ENCODE measurements at places on chromosomes 16 and 17.
A peak's percentile ranks its signal among the peaks of the same experiment; 100 is the strongest.

GRCh38 chr16:30527635-30528178, 1.3 kb upstream of the ZNF768 start:
- no peak for DNase-seq

DNA sequence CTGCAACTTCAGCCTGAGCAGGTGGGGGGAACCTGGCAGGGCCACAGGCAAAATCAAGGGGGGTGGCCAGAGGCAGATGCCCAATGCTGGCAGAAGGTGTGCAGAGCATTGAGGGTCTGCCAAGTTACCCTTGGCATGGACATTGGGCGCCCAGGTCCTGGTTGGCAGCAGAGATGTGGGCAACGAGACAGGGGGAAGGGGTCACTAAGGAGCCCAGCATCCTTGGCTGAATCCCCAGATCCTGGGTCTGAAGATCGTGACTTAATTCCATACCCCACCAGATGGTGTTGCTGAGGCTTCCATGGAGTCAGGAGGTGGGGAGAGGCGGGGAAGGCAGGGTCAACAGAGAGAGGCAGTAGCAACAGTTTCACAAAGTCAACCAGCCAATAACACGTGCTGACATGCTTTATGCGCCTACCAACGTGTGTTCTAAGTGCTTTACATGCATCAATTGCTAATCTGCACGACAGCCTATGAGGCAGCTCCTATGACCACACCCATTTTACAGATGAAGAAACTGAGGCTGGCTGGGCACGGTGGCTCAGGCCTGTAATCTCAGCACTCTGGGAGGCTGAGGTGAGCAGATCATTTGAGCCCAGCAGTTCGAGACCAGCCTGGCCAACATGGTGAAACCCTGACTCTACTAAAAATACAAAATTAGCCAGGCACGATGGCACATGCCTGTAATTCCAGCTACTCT, 83.3 kb downstream of the GSG1L start:
- DNase-seq: no peak

DNA sequence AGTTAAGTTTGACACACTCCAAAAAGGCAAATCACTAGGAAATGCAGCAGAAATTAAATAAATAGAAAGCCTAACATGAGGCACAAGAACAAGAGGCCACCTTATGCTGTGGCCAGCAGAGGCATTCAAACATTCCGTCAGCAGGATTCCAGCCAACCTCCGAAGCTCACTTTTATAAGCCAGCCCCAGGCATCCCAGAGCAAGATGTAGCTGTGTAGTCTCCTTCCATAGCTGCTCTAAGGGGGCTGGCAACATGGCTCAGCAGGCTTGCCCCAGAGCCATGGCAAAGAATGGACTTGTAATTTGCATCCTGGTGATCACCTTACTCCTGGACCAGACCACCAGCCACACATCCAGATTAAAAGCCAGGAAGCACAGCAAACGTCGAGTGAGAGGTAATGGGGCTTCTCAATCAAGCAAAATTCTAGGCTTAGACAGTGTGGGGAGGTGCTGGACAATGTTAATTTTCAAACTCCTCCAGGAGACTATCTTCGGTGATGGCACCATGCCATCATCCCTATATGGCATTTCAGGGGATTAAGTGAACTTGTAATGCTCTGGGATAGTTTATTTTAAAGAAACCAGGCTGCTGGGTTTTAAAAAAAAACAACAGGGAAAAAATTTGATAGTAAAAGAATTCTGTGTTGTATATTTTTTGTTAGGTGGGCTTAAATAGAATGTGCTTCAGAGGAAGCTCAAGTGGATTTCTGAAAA, at the start of gene CLEC3A:
Gene CLEC3A, plus strand, starts transcription at position 202 of the 714 bp plus-strand sequence. Its CDS starts 79 bp downstream, at position 281.
- no peak for DNase-seq

DNA sequence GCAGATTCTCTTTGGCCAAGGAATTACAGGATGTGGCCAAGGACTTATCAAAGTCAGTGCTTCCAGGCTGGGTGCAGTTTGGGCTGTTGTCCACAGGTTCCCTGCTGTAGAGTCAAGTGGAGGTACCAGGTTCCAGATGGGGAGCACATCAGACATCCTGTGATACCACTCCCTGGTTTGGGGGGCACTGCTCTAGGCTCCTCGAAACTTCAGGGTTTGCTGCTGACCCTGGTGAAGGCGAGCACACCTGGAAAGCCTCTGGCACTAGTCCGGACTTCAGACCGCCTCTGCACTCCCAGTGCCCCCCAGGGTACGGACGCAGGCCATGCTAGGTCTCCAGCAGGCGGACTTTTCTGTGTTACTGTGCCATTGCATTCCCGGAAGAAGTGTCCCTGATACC, 10.7 kb downstream of the SLC47A1 start:
- no peak for DNase-seq

GRCh38 chr16:71499775-71500364, 10.7 kb upstream of the ZNF19 start:
- peak; percentile 23 for DNase-seq

GRCh38 chr16:51508490-51509212, 357.6 kb upstream of the SALL1 start:
- DNase-seq: no peak

DNA sequence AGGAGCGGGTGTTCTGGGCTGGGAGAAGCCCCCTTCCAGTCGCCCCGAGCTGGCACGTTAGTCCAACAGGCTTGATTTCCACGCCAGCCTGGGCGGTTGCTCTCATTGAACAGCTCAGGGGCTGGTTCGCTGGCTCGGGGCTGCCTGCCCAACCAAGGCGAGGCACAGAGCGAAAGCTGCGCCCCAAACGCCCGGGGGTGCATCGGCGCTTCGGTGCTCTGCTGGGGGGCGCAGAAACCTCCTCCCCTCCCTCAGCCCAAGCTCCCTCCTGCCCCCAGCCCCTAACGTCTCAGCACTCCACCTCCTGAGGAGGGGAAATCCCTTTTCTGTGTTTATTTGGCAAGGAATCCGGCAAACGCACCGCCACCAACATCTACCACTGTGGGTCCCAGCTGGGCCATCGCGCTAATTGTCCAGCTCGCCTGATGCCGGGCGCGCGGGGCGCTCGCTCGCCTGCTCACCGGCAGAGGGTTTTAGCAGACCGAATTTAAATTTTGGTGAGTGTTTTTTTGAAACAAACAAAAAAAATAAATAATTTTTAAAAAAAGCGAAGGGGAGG, 29.5 kb upstream of the RBFOX1 start:
- DNase-seq: no peak

DNA sequence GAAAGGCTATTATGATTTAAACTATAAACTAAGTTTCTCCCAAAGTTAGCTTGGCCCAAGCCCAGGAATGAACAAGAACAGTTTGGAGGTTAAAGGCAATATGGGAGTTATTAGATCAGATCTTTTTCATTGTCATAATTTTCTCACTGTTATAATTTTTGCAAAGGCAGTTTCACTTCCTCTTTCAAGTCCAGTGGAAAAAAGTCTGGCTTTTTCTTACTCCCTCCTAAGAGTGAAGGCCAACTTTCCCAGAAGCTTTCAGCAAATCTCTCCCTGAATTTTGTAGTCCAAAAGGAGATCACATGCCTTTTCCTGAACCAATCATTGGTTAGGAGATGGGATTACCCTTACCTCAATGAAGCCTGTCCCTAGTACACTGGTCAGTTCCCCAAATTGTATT, 9.1 kb upstream of the BLMH start:
- DNase-seq: no peak

- DNase-seq: no peak
These were observed 40.0 kb upstream of the TAC4 start for GRCh38 chr17:49887744-49888360.

All from NCI-H1105 treated with DMSO at 0.1 percent for 48 hours (cell line).